Small intestine (tissue), 16 donors: ENCODE measurements at places on chromosomes 4 and X. TPM values are rescaled to one million over a fixed set of nuclear protein-coding genes. Genes with fewer than 3 reads are reported as not detected.

GBA3 gene
- polyA plus RNA-seq = 102 TPM

DNA sequence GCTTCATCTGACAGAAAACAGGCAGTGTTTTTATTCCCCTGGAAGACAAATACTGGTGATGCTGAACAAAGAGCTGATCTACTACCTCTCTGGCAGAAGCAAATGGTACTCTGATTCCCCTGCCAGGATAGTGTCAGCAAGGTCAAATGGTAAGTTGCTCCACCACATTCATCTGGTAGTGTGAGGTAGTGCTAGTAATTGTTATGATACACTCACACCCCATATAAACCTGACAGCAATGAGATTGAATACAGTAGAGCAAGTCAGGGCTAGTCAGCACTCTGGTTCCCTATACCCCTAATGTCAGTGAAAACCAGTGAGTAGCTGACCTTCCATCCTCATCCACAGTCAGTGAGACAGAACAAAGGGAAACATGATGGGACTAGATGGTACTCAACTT, 3.4 kb upstream of the SPIN4 start:
- H3K4me3 ChIP-seq = no peak overlapping the region
- no peak for DNase-seq
- H3K27ac ChIP-seq = no peak overlapping the region
- H3K4me1 ChIP-seq = no peaks in the 10 kb centered on the region
- no peaks in the 10 kb centered on the region for H3K27me3 ChIP-seq

- DNase-seq = peak; percentile 22
- H3K4me1 ChIP-seq = no peaks in the 10 kb centered on the region
- H3K27me3 ChIP-seq = no peaks in the 10 kb centered on the region
- no peak overlapping the region for H3K4me3 ChIP-seq
These were observed 277.9 kb downstream of the KLHL13 start for GRCh38 chrX:117838581-117839331.

GRCh38 chr4:73234712-73235111, 23.9 kb downstream of the ANKRD17 start:
- H3K4me3 ChIP-seq = no peak overlapping the region
- peaks cover 5% of the 10 kb centered on the region for H3K36me3 ChIP-seq
- no peaks in the 10 kb centered on the region for H3K27me3 ChIP-seq

DNA sequence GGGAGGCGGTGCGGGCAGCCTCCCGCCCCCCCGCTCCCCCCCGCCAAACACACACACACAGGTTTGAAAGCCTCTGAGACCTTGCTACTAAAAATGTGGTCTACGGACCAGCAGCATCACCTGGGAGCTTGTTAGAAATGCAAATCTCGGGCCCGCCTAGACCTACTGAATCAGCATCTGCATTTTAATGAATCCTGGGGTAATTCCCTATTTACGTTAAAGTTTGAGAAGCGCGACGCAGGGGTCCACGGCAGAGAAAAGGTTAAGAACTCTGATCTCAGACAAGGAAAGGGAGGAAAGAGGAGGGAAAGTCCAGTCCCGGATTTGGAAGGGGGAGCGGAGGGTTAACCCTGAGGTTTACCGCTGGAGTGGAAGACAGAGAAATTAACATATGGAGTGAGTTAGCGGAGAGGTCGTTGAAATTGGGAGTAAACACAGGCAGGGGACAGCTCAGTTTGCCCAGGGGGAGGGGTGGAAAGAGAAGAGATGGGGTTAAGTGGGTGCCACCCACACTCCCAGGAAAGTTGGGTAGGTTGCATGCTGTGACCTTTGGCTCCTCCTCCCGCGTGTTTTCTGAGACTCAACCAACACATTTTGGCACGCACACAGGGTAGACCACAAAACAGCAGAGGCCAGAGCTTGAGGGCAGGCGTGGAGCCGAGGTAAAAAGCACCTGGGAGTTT, 483.6 kb downstream of the BCOR start:
- peak overlapping the region; percentile 60 for H3K27ac ChIP-seq
- DNase-seq = no peak
- no peaks in the 10 kb centered on the region for H3K4me1 ChIP-seq
- H3K4me3 ChIP-seq = peak overlapping the region; percentile 13
- H3K36me3 ChIP-seq = no peaks in the 10 kb centered on the region
- H3K27me3 ChIP-seq = no peaks in the 10 kb centered on the region

- H3K36me3 ChIP-seq = no peaks in the 10 kb centered on the region
- no peak overlapping the region for H3K27ac ChIP-seq
- H3K4me1 ChIP-seq = no peaks in the 10 kb centered on the region
- no peaks in the 10 kb centered on the region for H3K27me3 ChIP-seq
- no peak overlapping the region for H3K4me3 ChIP-seq
- DNase-seq = no peak
These were observed 55.2 kb downstream of the CHST7 start for GRCh38 chrX:46628460-46629371.

DNA sequence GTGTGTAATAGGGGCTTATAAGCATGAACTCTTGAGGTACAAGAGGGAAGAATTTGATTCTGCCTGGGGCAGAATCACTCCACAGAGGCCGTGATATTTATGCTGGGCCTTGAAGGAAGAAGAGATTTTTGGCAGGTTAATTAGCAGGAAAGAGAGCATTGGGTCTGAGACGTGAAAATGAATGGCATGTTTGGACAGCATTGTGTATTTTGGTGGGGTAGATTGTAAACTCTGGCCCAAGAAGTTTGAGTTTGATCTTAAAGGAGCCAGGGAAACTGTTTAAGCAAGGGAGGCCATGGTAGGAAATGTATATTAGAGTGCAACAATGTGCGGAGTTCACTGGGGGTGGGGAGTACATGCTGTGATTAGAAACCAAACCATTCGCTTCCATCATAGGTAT, 62.4 kb downstream of the NPNT start:
- no peaks in the 10 kb centered on the region for H3K4me1 ChIP-seq
- peaks cover 6% of the 10 kb centered on the region for H3K36me3 ChIP-seq
- no peak for DNase-seq
- no peak overlapping the region for H3K4me3 ChIP-seq
- H3K27me3 ChIP-seq = no peaks in the 10 kb centered on the region

- H3K4me1 ChIP-seq = no peaks in the 10 kb centered on the region
- no peak for DNase-seq
- no peak overlapping the region for H3K4me3 ChIP-seq
- no peaks in the 10 kb centered on the region for H3K36me3 ChIP-seq
- no peaks in the 10 kb centered on the region for H3K27me3 ChIP-seq
These were observed 194.7 kb downstream of the OPHN1 start for GRCh38 chrX:68238568-68238967.

DIPK2B gene
- 0.27 TPM for polyA plus RNA-seq

CENPVL2 gene
- not detected for polyA plus RNA-seq

DNA sequence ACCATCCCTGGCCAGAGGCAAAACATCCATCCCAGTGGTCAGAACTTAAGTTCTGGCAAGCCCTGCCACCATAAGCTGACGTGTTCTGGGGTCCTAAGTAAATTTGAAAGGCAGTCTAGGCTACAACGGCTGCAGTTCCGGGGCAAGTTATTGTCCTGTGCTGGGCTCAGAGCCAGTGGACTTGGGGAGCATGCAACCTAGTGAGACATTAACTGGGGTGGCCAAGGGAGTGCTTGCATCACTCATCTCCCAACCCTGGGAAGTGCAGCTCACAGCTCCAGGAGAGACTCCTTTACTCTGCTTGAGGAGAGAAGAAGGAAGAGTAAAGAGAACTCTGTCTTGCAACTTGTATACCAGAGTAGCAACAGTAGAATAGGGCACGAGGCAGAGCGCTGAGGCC, 425.4 kb upstream of the PITX2 start:
- no peak for DNase-seq
- H3K27ac ChIP-seq = no peak overlapping the region
- H3K36me3 ChIP-seq = no peaks in the 10 kb centered on the region
- no peak overlapping the region for H3K4me3 ChIP-seq
- H3K27me3 ChIP-seq = no peaks in the 10 kb centered on the region

GRCh38 chr4:81650606-81651242, 179.0 kb upstream of the RASGEF1B start:
- H3K4me3 ChIP-seq = no peak overlapping the region
- no peaks in the 10 kb centered on the region for H3K27me3 ChIP-seq
- peaks cover 4% of the 10 kb centered on the region for H3K4me1 ChIP-seq
- H3K27ac ChIP-seq = no peak overlapping the region

GRCh38 chr4:187380181-187380581, 615.4 kb upstream of the ZFP42 start:
- H3K27ac ChIP-seq = no peak overlapping the region
- H3K27me3 ChIP-seq = no peaks in the 10 kb centered on the region
- H3K36me3 ChIP-seq = no peaks in the 10 kb centered on the region
- H3K4me3 ChIP-seq = no peak overlapping the region

RRH gene
- polyA plus RNA-seq = 0.21 TPM

- DNase-seq = no peak
- H3K27me3 ChIP-seq = no peaks in the 10 kb centered on the region
- H3K36me3 ChIP-seq = no peaks in the 10 kb centered on the region
- H3K27ac ChIP-seq = no peak overlapping the region
- no peak overlapping the region for H3K4me3 ChIP-seq
These were observed 97.4 kb downstream of the GPM6A start for GRCh38 chr4:175714686-175715085.

MORC4 gene
- polyA plus RNA-seq = 11.5 TPM

SYTL4 gene
- 4.6 TPM for polyA plus RNA-seq

DNA sequence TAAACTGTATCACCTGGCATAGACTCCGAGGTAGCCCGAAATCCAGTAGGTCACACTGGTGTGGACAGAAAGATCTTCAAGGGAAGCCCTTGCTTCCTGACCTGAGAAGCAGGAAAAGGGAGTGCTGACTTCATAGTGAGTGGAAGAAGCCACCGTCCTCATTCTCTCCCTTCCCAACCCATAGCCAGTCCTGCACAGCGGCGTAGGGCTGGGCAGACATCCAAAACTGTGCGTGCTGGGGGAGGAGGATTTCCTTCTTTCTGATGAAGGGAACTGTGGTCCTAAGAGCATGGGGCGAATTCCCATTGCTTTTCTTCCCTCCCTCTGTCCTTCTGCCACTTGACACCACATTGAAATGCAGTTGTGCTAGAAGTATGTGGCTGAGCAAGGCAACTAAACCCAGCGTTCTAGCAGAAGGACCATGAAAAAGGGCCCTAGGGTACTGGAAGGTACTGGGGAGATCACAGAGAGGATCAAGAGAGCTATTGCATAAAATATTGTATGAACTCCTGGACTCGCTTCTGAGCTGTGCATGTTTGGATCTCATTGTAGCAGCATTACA, 66.9 kb downstream of the STOX2 start:
- DNase-seq = no peak
- no peak overlapping the region for H3K27ac ChIP-seq
- H3K36me3 ChIP-seq = no peaks in the 10 kb centered on the region
- H3K4me1 ChIP-seq = no peaks in the 10 kb centered on the region

DNA sequence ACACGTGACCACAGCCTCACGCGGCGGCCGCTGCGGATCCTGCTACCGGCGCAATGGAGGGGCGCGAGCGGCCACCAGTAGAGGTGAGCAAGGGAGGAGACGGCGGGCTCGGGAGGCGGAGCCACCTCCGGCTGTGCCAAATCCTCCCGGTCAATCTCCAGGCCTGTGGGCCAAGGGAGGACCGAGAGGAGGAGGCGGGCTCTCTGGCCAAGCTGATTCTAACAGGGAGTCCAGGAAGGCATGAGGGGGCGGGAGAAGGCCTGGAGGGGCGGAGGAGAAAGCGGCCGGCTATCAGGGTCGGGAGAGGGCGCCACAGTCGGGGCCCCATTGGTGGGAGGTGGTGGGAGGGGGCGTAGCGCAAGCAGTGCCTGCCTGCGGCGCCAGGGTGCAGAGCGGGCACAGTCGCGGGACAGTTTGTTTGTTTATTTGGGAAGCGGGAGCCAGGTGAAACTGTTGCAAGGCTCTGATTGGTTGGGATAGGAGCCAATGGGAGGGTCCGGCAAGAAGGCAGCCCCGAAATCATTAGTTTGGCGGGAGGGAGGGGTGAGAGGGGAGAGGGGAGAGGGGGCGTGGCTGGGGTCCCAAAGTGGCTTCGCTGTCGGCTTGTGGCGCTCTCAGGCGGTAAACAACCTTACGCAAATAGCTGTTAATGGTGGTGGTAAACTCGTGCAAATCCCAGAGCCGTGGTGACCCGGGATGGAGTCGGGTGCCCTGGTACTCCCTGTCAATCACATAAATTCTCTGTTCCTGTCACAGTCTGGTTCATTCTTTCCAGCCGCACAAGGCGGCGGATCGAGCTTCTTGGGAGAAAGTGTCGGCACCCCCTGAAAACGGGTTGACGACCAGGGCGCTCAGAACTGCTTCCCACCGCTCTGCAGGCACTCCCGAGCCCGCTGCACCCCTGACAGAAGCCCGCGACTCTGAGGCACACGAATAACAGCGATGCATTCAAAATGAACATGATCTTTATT, at the start of gene IRS4:
Gene IRS4 (minus strand): TSS at position 55 of the 971 bp plus-strand sequence.
- H3K27me3 ChIP-seq = peaks cover 10% of the 10 kb centered on the region
- H3K27ac ChIP-seq = no peak within 1 kb of the TSS
- no peak for DNase-seq
